ENCODE measurements at places on chromosomes 13 and 19.

DNA sequence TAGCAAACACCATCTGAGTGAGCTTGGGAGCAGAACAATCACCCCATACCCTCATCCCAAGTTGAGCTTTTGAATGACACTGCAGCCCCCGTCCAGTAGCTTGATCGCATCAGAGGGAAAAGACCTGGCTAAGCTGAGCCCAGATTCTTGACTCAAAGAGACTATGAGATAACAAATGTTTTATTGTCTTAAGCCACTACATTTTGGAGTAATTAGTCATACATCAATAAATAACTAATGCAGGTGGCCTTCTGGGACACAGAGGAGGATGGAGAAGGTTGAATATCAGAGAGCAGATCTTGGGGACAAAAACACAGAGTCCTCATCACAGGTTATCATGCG, 24.6 kb upstream of the IGSF23 start:
- no peak for DNase-seq

DNA sequence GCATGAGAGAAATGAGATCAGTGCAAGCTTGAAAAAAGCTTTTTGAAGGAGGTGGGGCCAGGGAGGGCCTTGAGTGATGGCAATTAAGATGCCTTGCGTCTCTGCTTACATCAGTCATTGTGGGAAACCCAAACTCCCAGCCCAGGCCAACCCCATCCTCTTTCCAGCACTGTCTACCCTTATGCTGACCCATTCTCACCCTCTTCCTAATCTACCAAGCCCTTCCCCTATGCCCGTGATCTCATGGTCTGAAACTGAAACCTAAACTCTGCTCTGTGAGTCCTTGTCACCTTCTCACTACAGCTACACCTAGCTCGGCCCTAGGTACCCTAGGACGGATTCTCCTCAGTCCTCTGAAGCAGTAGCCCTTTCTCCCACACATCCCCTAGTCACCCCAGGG, 36.0 kb upstream of the SERP2 start:
- no peak for DNase-seq

DNA sequence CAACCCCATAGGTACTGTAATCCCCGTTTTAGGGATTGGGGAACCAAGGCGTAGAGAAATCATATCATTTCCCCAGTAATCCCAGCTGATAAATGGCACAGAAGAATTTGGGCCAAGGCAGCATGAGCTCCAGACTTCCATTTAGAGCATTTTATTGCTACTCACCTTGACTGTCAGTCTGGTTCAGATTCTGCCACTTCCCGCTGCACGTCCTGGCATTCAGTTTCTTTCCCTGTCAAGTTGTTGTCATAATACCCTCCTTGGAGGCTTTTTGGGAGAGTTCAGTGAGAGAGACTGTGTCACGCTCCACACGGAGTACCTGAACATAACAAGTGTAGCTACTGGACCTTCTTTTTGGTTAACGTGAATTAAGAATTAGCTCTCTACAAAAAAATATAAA, 7.5 kb upstream of the C1QTNF9 start:
- DNase-seq = no peak

- no peak for DNase-seq
Measured at GRCh38 chr13:48400090-48400694, 12.7 kb downstream of the LPAR6 start.

DNA sequence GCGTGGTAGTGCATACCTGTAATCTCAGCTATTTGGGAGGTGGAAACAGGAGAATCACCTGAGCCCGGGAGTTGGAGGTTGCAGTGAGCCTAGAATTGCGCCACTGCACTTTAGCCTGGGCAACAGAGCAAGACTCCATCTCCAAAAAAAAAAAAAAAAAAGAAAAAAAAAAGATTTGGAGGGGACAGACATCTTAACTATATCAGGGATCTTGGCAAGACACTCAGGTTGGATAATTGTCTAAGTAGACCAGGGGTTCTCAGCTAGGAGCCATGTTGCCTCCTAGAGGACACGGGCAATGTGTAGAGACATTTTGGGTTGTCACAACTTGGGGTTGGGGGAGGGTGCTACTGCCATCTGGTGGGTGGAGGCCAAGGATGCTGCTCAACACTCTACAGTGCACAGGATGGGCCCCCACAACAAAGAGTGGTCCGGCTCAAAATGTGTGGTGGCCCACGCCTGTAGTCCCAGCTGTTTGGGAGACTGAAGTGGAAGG, 1.9 kb upstream of the ZNF580 start:
- DNase-seq = peak; percentile 70

- DNase-seq = no peak
Measured at GRCh38 chr13:51361106-51361505, 21.6 kb downstream of the SERPINE3 start.

DNA sequence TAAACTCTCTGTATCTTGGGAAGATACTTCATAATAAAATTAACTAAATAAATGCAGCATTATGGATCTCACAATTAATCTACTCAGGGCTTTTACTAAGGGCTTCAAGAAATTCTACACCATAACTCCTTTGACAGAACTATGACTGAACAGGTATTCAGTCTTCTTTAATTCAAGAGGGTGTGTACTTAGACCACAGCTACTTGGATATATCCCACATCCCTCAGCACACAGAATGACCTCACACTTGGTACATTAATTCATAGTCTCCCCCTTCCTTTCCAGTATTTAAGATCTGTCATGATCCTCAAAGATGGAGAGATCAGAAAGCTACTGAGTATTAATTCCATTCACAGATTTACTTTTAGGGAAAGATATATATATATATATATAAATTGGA, 11.6 kb downstream of the DIAPH3 start:
- no peak for DNase-seq

DNA sequence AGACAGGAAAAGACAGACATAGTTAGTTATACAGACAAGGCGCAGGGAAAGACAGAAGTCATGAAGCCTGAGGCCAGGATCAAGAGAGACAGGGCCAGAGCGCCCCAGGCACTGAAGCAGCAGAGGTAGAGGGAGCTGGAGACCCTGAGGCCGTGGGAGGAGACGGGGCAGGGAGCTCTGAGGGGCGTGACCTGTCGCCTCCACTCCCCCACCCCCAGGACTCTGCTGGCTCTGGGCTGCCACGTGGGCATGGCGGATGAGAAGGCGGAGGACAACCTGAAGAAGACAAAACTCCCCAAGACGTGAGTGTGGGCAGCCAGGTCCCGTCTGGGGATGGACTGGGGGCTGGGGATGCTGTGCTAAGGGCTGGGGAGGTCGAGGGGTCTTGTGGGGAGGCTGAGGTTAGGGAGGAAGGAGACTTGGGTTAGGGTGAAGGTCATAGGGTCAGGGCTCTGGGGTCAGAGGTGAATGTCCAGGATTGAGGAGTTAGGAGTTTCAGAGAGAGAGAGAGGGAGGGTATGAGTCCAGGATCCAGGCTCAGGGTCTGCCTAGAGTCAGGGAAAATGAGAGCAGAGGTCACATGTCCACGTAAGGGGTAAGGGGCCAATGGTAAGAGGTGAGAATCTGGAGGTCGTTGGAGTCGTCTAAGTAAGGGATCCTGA, 31.1 kb downstream of the RYR1 start:
- DNase-seq = peak; percentile 52

DNA sequence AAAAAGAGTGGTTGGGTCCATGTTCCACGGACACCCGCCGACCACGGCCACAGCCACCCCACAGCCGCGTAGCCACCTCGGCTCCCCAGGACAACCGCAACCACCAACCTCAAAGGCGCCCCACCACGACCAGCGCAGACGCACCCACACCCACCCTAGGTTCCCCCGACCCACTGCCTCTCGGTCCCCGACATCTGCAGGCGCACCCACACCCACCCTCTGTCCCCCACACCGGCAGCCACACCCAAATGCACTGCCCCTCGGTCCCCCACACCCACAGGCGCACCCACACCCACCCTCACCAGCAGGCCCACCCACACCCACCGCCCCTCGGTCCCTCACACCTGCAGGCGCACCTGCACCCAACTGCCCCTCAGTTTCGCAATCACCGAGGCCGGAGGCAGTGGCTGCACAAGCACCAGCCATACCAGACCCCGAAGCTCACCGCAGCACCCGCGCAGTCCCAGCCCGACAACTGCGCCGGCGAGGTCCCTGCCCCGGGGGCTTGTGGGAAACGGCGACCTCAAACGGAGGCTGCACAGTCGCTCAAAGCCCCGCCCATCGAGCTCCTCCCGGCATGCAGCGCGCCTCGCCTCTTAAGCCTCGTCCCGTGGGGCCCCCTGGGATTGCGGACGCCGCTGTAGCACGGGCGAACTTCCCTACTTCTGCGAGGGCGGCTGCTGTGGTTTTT, 18.3 kb downstream of the ZNF77 start:
- DNase-seq = no peak

- no peak for DNase-seq
Measured at GRCh38 chr19:38055655-38056521, 148.9 kb downstream of the SIPA1L3 start.

DNA sequence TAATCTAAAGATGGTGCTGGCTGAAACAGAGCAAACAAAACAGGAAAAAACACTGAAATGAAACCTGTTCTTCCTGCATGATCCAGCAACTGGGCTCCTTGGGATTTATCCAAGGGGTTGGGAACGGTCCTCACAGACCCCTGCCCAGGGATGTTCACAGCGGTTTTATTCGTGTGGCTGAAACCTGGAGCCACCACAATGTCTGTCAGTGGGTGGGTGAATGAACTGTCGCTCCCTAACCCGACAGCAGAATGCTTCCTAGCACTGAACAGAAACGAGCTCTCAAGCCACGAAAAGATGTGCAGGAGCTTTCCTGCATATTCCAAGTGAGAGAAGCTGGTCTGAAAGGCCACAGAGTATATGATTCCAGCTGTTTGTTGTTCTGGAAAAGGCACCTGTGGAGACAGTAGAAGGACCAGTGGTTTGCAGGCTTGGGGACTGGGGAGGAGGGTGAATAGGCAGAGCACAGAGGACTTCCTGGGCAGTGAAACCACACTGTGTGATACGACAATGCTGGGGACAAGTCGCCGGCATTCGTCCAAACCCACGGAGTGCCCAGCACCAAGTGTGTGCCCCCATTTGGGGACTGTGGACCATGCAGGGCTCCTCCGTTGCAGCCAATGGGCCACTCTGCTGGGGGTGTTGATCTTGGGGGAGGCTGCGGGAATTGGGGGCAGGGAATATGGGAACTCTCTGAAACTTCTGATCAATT, 73.9 kb downstream of the TEX29 start:
- DNase-seq = peak; percentile 29

GRCh38 chr13:66948910-66949309, 281.2 kb downstream of the PCDH9 start:
- no peak for DNase-seq

- DNase-seq = no peak
Measured at GRCh38 chr13:109087916-109088623, 458.7 kb downstream of the MYO16 start.

DNA sequence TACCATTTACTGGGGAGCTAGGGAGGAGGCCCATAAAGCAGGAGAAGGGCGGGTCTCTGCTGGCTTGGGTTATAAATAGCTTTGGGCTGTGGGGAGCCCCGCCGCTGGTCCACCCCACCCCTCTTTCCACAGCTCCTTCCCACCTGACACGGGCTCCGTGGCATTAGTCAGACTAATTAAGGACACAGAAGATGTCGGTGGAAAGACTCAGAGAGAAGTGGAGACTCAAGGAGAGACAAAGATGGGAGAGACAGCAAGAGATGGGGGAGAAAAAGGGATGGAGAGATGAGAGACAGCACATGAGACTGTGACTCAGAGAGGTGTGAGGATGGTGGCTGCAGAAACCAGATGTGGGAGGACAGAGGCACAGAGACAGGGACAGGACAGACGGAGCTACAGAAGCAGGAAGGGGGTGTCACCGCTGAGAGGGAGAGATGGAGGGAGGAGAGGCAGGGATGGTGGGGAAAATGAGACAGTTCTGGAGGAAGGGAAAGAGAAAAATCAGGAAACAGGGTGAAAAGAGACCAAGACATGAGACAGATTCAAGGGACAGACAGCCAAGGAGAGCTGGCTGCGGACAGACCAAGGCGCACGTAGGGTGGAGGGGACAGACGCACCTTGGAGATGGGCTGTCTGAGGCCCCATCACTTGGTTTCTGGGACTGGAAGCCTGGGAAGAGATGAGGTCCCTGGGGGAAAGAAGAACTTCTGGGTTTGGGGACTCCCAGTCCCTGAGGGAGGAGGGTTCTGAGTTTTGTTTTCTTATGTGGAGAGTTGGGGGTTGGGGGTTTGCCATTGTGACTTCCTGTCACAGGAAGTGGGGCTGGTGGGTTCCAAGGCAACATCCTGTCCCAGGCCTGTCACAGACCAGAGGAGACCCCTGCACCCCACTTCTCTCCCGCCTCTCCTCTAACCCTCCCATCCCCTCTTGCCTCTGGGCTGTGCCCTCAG, 4.1 kb downstream of the ARHGEF1 start:
- no peak for DNase-seq

GRCh38 chr19:41030651-41031050, 39.6 kb downstream of the CYP2B6 start:
- DNase-seq = no peak

- DNase-seq = no peak
Measured at GRCh38 chr13:49457221-49457620, 13.1 kb downstream of the SETDB2 start.

- no peak for DNase-seq
Measured at GRCh38 chr19:38289955-38290354, 14.1 kb upstream of the C19orf33 start.

- DNase-seq = no peak
Measured at GRCh38 chr19:55526216-55527196, 10.4 kb downstream of the SBK2 start.

DNA sequence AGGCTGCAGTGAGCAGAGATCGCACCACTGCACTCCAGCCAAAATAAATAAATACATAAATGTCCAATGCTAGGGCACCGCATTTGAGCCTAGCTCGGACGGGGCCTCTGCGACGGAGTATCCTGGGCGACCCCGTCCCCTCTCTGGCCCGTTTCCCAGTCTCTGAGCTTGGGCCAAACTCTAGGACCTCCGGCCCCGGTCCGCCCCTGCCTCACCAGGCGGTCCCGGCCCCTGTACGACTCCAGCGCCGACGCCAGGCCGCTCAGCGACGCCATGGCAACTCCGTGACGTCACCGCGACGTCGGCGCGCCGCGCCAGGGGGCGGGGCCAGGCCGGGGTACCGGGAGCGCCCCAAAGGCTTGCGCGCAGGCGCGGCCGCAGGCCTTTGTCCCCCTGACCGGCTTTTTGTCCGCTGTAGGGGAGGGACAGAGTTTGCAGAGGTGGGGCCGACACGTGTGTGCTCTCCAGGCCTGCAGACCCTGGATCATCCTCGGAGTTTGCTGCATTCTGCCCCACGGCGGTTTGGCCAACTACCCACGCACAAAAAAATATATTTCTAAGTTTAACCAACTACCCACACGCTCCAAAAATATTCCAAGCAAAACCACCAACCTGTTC, at the start of gene PEX11G:
TSS of gene PEX11G (minus strand) at position 300 of the 618 bp plus-strand sequence. CDS start at position 275, 25 bp downstream.
- DNase-seq = peak; percentile 93
